GM12878 (cell line): ENCODE measurements at places on chromosomes 2 and 18. TPM values are rescaled to one million over a fixed set of nuclear protein-coding genes. Genes with fewer than 3 reads are reported as not detected.

The HOXD13 gene
- total RNA-seq = not detected in 2 replicates

The CXCR1 gene
- not detected in 2 replicates for total RNA-seq

- no peak for DNase-seq
Measured at GRCh38 chr2:212998626-212999359, 152.6 kb downstream of the IKZF2 start.

- no peak for DNase-seq
Measured at GRCh38 chr2:225040142-225040541, 2.1 kb downstream of the DOCK10 start.

The TBR1 gene
- total RNA-seq = not detected in 2 replicates

The THOC1 gene
- 28.4 and 32.8 TPM in 2 replicates for total RNA-seq

DNA sequence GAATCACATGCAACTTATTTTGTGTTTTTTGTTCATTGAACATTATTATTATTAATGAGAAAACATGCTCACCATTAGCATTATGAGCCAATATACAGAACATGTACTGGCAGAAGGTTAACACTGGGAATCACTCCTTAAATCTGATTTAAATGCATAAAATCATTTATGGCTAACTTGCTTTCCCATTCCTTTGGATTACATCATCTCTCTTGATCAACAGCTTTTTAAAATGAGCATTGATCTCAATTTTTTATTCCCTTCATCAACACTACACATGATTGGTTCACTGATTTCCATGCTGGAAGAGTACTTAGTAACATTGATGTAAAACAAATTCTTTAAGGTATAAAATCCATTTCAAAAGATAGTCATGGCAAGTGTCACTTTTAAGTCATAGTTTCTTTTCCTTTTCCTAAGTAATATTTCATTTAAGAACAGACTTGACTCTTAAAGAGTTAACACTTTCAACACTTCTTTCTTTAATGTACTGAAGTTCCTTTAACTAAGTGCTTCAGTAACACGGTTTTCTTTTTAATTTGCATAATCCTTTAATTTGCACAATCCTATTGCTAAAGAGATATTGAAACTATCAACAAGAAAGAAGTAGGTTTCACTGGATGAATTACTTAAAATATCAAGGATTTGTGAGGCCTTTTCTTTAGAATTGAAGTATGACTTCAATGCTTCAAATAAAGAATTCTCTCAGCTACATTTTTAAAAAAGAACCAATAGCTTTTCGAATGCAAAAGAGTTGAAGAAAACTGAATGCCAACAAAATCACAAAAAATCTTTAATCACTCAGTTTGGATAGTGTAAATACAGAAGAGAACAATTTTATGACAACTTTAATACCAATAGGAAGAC, 24.9 kb upstream of the BUB1 start:
- no peak for DNase-seq

GRCh38 chr2:175823002-175823706, 178.9 kb downstream of the LNPK start:
- no peak for DNase-seq

DNA sequence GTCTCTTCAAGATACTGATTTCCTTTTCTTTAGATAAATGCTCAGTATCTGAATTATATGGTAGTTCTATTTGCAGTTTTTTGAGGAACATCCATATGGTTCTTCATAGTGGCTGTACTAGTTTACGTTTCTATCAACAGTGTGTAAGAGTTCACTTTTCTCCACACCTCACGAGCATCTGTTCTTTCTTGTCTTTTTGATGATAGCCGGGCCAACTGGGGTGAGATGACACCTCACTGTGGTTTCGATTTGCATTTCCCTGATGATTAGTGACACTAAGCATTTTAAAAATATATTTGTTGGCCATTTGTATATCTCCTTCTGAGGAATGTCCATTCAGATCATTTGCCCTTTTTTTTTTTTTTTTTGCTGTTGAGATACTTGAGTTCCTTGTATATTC, 458.8 kb downstream of the SETBP1 start:
- no peak for DNase-seq

The WBP1 gene
- total RNA-seq = 42.5 and 46.6 TPM in 2 replicates

The AQP12A gene
- not detected in 2 replicates for total RNA-seq

DNA sequence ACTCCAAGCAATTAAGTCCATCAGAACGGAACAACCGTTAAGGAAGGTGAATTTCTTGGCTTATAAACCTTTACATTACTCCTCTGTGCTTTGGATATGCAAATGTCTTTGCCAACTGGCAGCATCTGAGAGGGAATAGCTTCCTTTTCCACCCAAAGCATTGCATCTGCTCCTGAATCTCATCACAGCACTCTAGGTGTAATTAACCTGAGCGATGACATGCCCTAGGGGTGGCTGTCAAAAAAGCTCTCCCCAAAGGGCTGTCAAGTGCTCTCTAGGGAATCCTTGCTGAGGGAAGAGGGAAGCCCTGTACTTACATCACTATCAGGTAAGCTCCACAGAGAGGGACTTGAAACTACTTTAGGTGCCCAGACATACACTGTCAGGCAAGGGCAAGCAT, 5.5 kb upstream of the SMARCAL1 start:
- DNase-seq = no peak

- no peak for DNase-seq
Measured at GRCh38 chr2:207819021-207819797, 49.5 kb upstream of the FZD5 start.

The GAREM2 gene
- 0.85 and 1.4 TPM in 2 replicates for total RNA-seq

DNA sequence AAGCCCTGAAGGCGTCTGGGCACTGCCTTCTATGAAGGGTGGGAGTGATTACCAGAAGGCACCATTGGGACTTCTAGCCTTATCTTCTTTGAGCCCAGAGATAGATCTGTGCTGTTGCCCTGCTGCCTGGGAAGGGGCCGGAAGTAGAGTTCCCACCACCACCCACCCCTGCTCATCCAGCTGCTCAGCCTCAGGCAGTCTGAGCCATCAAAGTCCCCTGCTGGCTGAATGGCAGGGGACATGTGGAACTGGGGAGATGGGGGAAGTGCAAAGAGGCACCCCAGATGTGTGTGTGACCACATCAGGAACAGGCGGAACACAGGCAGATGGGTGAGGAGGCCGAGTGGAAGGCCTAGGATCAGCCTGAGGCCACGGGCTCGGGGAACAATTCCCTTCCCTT, 3.3 kb upstream of the WNT10A start:
- DNase-seq = no peak

The CAPN13 gene
- not detected in 2 replicates for total RNA-seq

DNA sequence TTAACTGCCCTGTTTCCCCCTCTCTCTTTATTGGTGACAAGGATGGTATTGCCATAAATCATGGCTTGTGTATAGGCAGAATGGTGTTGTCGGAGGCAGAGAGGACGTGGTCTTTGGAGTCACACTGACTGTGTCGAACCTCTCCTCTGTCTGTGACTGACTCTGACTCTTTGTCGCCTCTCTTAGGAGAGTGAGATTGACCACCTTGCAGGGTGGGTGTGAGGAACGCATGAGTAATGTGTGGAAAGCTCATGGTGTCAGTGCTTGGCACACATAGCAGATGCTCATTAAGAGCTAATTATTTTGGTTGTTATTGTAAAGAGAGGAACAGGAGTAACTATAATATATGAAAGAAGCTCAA, 145.6 kb downstream of the TTC27 start:
- no peak for DNase-seq

- DNase-seq = no peak
Measured at GRCh38 chr18:9996094-9996493, 82.3 kb downstream of the VAPA start.

The RBM44 gene
- 0.56 and 0.98 TPM in 2 replicates for total RNA-seq

DNA sequence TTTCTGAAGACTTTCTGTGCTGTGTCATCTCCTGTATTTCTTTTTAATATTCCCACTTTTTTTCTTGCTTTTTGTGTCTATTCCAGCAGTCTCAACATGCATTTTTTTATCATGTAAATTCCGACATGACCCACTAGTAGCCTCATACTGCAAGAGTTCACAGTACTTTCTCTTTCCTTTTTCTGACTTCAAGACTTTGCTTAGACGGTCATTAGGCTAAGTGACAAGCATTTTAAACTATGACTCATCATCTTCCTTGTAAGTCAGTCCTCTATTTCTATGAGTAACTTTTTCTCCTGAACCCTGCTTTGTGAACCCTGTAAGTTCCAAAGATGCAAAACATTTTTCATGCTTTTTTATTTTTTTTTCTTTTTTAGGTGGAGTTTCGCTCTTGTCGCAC, 381.2 kb downstream of the TXNL1 start:
- peak; percentile 28 for DNase-seq

- peak; percentile 54 for DNase-seq
Measured at GRCh38 chr2:149019768-149020167, 18.7 kb upstream of the LYPD6B start.

DNA sequence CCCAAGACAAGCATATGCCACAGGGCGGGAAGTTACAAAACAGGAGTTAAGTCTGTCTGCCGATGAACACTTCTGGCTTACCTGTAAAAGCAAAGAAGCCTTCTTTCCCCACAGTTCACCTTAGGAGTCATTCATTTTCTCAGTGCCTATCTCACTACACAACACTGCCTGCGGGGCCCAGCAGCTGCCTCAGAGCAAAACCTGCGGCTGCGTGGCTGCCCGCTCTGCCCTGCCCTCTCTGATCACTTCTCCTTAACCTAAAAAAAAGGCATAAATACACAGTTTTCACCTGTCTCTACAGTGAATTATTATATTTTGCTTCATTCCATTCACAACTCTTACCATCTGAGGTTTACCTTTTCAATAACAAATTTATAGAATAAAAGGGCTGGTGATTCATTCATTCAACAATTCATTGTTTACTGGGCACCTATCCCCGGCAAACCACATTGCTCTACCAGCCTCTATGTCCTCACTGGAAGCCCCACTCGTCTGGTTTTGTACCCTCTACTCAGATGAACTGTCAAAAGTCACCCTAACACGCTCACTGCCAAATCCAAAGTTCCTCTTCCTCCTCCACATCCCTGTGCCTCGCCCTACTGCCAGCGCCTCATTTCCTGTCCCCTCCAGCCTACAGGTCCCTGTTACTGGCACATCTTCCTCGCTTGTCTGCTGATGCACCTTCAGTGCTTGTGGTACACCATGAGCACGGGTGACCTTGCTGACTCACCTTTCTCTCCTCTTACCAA, 31.4 kb downstream of the AFG3L2 start:
- no peak for DNase-seq

DNA sequence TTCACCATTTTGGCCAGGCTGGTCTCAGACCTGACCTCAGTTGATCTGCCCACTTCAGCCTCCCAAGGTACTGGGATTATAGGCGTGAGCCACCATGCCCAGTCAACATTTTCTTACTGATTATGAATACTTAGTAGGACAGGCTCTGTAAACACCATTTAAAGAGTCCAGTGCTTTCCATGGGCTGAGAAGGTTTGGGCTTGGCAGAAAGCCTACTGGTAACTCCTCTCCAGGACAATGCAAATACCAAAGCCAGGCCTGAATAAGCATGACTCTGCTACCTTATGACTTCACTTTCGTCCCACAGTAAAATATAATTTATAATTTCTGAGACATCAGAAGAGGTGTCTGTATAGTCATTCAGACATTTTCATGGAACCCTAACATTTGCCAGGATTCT, 60.2 kb upstream of the FAM117B start:
- no peak for DNase-seq

DNA sequence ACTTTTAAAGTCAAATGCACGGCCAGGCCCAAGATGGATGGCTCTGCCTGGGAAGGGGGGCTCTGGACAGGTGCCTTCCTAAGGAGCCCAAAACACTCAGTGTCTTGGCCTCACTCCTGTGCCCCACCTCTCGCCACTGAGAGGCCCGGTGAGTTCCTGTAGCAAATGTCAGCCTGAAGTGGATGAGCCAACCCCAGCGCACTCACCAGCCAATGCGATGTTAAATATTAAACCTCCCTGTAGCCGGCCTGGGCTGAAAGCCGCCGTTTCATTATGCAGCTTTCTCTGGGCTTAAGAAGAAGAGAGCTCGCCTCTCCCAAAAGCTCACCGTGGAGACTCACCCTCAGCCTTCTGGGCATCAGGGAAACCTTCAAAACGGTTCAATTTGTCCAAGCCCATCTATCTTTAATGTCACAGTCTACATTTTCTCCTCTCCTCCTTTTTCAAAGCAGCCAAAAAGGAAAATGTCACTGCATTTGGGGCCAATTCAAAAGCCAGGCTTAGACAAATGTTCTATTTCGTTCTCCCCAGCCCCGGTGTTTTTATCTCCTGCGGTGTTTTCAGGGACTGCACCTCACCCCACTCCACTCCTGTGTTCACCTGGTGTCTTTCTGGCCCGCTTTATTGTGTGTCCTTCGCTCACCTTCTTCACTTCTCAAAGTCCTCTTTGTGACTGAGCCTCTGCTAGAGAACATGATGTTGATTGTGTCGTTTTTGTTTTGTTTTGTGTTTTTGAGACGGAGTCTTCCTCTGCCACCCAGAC, 124.0 kb downstream of the NRP2 start:
- DNase-seq = no peak

DNA sequence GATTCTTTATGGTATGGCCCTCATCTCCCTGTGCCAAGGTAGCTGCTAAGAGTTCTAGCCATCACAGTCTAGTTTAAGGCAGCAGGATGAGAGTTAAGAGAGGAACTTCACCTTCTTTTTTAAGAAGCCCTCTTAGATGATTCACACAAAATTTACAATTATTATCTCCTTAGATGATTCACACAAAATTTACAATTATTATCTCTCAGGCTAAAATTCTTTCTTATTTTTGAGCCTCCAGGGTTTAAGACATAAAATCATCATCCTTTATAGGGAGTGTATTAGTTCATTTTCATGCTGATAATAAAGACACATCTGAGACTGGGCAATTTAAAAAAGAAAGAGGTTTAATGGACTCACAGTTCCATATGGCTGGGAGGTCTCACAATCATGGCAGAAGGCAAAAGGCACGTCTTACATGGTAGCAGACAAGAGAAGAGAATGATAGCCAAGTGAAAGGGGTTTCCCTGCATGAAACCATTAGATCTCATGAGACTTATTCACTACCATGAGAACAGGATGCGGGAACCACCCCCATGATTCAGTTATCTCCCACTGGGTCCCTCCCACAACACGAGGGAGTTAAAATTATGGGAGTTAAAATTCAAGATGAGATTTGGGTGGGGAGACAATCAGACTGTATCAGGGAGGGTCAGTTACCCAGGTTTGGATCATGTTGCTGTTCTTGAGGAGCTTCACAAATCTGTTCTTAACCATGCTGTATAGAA, 133.0 kb upstream of the MYO3B start:
- no peak for DNase-seq

GRCh38 chr2:237743024-237743423, 55.6 kb upstream of the RBM44 start:
- no peak for DNase-seq

DNA sequence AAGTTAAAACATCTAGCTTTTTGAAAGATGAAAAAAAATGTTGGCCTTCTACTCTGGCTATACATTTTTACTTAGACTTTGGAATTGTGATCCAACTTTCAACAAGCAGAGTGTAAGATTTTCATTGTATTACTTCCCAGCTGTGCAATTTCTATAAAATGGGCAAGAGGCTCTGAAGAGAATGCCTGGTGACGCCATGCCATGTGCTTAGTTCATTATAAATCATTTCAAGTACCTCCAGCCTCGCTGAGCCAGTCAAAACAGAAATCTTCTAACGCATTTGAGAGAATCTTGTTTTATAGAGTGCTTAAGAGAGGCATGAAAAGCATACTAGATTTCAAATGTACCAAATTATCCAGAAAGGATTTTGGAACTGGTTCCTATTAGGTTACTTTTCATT, 10.1 kb upstream of the STK17B start:
- no peak for DNase-seq

- no peak for DNase-seq
Measured at GRCh38 chr2:61737841-61738240, 116.0 kb downstream of the FAM161A start.

GRCh38 chr2:39640681-39641080, 25.0 kb upstream of the TMEM178A start:
- DNase-seq = no peak

The FTCDNL1 gene
- 2.1 and 2.8 TPM in 2 replicates for total RNA-seq

- DNase-seq = no peak
Measured at GRCh38 chr2:187547353-187547979, 6.8 kb downstream of the TFPI start.

The IL1RL1 gene
- 0.18 TPM in 1 of 2 replicates, not detected in the other for total RNA-seq
